Stimulated activated CD8-positive, alpha-beta memory T cell treated with anti-CD3 and anti-CD28 coated beads, Interleukin-12 subunit alpha, Interleukin-12 subunit beta, amount 100 ng/mL, for 1 hour (primary cell): ENCODE measurements at places on chromosomes 5 and 9.

DNA sequence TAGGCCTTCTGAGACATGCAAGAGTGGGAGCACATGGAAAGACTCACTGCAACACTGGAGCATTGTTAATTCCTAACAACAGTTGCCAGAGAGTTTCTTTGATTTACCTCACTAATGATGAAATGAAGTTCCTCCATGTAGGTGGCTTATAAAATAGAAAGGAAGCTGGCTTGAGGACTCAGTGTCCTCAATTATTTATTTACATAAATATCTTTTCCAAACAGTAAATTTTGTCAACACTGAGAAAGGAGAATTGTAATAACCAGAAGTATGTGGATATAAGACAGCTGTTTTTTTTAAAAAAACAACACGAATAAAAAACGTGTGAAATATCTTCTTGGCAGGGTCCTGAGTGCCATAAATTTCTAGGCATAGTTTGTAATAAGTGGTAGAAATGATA lies 9.1 kb upstream of the SLC27A6 start:
- DNase-seq, result no peak

GRCh38 chr5:163846512-163846911 lies 341.1 kb downstream of the MAT2B start:
- no peak for DNase-seq

GRCh38 chr5:56712895-56713591 lies 102.3 kb upstream of the MAP3K1 start:
- no peak for DNase-seq

DNA sequence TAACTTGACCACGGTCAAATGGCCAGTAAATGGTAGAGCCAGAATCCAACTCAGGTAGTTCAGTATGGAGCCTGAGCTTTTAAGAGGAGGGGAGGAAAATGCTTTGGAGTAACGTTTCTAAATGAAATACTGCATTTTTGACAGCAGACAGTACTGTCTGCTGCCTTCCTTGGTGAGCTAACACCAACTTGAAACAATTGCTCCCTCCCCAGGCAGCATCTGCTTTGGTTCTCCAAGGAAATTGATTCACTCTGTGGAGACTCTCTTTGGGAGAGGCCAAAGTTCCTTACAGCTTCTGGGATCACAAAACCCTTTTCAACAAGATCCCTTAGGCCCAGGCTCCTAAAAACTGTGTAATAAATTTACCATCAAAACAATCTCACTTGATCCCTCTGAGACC lies 75.2 kb upstream of the SSBP2 start:
- no peak for DNase-seq

DNA sequence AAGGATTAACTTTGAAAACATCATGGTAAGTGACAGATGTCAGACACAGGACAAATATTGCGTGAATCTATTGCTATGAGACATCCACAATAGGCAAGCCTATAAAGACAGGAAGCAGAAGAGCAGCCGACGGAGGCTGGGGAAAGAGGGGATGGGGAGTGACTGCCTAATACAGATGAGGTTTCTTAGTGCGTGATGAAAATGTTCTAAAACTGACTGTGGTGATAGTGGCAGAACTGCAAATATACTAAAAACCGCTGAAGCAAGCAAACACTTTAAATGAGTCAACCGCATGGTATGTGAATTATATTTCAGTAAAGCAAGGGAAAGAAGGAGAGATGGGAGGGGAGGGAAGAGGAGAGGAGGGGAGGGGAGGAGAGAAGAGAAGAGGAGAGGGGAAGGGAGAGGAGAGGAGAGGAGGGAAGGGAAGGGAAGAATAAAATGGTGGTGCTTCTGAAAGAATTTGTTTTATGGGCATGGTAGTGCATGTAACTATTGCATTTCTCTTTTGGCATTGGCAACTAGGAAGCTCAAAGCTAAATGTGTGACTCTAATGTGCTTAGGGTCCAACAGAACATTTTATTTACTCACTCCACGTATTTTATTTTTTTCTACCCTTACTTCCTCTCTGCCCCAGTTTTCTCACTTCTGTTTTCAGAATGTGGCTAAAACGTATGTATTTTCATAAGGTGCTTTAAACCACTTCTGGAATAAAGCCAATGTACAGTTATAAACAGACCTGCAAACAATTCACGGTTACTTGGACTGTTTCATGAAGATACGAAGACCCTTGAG lies 21.3 kb downstream of the AKNA start:
- DNase-seq, result no peak

DNA sequence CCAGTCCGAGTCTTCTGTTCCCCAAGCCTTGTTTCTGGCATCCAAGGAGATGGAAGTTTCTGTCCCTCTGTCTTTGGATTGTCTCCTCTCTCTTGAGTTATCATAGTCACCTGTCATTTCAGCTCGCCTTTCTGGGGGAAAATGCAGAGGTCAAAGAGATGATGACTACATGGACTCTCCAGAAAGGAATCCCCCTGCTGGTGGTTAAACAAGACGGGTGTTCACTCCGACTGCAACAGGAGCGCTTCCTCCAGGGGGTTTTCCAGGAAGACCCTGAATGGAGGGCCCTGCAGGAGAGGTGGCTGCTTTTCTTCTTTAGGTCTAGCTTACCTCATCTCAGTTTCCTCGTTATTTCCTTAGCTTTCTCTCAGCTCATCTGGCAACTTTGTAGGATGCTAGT lies 25.1 kb downstream of the ERAP2 start:
- DNase-seq, result no peak

DNA sequence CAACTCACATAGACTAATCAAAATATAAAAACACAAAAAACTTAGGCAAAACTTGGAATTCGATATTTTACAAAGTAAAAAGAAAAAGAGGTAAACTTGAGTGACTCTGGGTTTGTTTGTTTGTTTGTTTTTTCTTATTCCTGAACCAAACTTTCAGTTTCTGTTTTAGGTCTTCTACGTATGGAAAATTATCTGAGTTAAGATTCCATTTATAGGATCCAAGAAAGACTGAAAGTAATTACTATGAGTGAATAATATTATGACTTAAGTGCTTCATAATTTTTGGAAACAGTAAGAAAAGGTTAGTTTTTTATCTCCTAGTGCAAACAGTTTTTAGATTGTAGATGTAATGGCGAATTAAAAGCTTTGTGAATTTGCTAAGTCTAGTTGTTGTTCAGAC lies 13.2 kb downstream of the ST8SIA4 start:
- no peak for DNase-seq

- DNase-seq, result no peak
These were observed 129.9 kb downstream of the TLE4 start for GRCh38 chr9:79701651-79702050.

GRCh38 chr9:7172154-7173115 lies 414.7 kb downstream of the KDM4C start:
- DNase-seq, result no peak

GRCh38 chr9:133099726-133100505 lies 21.1 kb downstream of the RALGDS start:
- no peak for DNase-seq

GRCh38 chr5:105868038-105868780 lies 1802.5 kb downstream of the EFNA5 start:
- no peak for DNase-seq

- no peak for DNase-seq
These were observed 62.4 kb upstream of the RETREG1 start for GRCh38 chr5:16679190-16679589.

DNA sequence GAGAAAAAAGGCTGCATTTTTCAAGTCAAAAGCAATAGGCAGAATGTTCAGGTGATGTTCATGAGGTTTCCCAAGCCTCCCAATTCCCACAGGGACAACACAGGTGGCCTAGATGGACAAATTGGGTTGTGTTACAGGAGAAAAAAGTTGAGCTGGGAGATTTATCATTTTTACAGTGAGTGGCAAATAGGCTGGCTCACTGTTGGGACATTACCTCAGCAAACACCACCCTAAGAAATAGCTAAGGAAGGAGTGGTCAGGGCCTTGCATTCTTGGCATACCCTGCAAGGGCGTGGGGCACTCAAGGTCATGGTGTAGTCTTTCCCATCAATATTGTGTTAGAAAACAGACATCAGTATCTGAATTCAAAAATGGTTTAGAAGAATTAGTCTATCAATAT lies 23.3 kb upstream of the CPLANE1 start:
- DNase-seq, result no peak

GRCh38 chr9:124471761-124472160 lies 21.5 kb downstream of the ADGRD2 start:
- no peak for DNase-seq

- no peak for DNase-seq
These were observed 35.3 kb downstream of the MAT2B start for GRCh38 chr5:163540696-163541095.

DNA sequence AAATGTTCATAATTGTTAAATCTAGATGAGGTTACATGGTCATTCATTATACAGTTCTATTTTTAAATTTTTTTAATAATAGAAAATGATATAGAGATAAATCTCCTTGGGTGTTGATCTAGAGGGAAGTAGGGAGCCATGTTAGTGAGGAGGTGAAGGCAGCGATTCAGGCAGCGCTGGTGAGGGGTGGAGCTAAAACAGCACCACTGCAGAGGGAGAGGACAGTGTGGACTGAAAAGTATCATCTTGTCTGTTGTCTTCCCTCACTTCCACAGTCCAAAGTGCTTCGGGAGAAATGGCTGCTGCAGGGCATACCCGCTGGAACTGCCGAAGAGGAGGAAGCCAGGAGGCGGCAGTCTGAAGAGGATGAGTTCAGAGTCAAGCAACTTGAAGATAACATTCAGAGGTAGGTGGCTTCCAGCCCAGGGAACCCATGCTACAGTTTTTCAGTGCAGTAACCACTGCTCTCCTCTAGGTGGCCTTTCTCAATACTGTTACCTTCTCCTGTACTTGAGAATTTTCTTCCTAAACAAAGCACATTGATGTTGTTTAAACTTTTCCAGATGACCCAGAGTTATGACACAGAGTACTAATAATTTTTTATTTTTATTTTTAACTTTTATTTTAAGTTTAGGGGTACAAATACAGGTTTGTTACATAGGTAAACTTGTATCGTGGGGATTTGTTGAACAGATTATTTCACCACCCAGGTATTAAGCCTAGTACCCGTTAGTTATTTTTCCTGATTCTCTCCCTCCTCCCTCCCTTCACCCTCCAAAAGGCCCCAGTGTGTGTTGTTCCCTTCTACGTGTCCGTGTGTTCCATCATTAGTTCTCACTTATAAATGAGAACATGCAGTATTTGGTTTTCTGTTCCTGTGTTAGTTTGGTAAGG lies 100.5 kb downstream of the PALM2AKAP2 start:
- DNase-seq, result no peak

GRCh38 chr9:4463824-4464223 lies 26.4 kb upstream of the SLC1A1 start:
- DNase-seq, result no peak

- no peak for DNase-seq
These were observed 21.2 kb downstream of the IL9 start for GRCh38 chr5:135874461-135874860.

DNA sequence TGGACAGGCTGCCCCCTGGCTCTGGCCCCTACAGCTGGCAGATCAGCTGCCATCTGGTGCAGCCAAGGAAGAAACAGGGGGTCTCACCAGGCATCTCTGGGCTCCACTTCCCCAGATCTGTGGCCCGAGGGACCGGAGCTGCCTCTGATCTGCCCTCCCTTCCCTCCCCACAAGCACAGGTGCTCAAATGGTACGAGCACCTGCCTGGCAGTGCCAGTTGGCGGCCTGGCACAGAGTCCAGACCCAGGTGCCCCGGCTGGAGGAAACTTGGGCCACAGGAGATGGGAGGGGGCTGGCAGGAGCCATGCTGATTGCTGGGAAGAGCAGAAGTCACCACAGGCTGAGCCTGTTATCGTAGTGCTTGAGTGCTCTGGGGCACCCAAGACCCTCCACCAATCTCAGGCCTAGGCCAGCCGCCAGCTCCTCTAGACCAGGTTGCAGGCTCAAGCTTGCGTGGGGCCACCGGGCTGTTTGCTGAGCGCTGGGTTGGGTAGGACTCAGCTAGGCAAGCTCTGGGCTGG lies 5.0 kb upstream of the CAMK2A start:
- no peak for DNase-seq

DNA sequence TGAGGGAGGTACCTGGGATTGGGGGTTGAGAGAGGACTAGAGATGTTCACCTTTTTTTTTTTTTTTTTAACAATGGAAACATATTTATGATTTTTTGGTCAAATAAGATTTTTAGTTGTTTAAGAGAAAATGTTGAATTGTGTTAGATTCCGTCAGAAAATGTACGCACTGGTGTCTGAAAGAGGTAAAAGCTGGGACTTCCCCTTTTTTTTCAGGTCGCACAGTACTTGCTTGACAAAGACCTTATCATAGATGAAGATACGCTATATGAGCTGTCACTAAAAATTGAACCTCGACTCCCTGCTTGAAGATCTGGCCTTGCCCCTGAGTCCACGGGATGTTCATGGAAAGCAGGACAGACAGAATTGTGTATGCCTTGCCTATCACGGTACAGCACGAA lies 7.7 kb upstream of the CKMT2 start:
- no peak for DNase-seq

DNA sequence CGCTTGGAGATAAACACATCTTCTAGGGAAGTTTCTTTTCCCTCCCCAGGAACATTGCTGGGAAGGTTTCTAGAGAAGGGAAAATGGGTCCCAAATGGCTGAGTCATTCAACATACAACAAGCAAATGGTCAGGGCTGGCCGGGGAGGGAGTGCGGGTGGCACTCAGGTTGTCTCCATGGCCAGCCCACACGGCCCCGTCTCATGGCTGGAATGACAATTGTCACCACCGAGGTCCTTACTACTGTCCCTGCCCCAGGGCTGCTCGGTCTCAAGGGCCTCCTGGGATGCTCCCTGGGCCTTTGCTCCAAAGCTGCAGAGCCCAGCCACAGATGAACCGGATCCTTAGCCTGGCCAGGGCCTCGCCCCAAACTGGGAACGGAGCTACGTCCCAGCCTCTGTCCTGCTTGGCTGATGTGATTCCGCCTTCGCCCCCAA lies 121.9 kb downstream of the FGF18 start:
- DNase-seq, result no peak

DNA sequence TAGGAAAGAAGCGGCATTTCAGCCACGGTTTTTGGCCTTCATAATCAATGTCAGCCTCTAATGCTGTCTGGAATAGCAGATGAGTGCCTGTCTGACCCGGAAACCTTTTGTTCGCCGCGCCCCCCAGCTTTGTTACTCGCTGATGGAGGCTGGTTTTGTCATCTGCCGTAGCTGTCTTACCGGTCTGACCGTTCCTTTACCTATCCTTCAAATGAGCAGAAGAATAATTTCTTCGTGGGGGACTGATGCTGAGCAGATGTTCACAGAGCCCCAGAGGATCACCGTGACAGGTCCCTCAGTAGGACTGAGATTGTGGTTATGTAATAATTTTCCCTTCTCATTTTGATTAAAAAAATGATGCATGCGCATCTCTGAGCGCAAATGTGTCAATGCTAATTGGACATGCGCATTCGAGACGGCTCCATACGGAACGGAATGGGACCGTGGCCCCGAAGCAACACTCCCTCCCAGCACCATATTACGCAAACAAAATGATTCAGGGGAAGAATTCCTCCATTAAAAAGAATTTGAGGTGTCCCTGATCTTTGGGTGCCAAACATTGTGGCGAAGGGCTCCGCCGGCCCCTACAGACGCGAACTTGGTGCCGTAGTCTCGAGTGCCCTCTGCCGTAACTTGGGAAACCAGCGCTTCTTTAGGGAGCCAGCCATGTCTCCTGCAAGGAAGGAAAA lies 27.6 kb downstream of the TLX3 start:
- DNase-seq, result no peak

GRCh38 chr5:83911367-83911919 lies 190.8 kb upstream of the HAPLN1 start:
- DNase-seq, result no peak
